ENCODE measurements at places on chromosomes 6 and 20.

DNA sequence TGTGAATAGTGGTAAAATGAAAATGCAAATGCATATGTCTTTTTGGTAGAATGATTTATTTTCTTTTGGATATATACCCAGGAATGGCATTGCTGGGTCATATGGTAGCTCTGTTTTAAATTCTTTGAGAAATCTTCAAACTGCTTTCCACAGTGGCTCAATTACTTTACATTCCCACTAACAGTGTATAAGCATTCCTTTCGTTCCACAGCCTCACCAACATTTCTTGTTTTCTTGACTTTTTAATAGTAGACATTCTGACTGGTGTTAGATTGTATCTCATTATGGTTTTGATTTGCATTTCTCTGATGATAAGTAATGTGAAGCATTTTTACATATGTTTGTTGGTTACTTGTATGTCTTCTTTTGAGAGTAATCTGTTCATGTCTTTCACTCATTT lies 144.0 kb downstream of the SIM1 start:
- no peak for DNase-seq

DNA sequence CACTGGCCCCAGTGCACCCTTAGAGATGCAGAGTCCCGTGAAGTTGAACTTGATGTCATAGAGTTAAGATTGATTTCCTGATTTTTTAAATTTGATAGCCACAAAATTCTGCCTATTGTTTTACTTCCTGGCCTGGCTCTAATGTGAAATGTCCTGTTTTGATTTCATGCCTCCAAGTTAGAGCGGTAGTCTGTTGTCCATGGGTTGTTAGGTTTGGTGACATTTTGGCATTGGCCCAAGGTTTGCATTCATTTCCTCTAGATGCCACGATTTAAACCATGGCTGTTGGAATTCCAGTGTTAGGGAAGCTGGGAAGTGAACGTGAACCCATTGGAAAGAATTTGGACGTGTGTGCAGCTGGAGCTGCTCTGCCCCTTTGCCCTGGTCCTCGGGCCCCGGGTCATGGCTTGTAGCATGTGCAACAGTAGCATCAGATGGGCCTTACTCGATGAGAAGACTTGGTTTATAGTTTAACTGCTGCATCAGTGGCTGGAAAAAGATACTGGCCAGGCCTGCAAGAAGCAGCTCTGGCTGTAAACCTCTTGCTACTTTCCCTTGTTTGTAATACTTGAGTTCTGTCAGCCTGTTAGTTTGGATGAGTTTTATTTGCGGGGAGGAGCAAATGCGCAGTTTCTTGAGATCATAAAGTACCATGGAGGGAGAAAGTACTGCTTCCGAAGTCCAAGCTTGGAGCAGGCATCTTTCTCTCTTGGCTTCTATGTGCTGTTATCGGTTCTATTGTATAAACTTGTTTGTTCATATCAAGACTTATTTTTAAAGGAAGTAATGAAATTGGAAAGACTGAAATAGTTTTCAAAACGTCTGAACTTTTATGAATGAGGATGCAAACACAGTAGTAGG lies 121.4 kb upstream of the CLDN20 start:
- DNase-seq, result no peak

DNA sequence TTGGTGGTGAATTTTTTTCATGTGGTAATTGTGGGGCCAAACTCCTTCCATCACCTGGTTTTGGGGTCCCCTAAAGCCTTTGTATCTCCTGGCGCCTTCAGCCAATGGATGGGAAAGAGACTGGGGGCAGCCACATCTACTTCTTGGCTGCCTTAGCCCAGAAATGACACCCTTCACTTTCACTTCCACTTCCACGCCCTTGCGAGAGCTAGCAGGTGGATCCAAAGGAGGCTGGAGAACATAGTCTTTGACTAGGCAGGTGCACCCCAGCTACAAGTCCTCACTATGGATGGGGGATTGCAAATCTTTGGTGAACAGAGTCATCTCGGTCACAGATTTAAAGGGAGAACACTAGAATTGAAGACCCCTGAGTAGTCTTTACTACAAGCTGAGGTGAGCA lies 70.8 kb downstream of the NDUFAF5 start:
- no peak for DNase-seq

- no peak for DNase-seq
Observed at GRCh38 chr6:100336876-100337275, 127.8 kb downstream of the SIM1 start.

- no peak for DNase-seq
Observed at GRCh38 chr6:40754461-40755045, 167.4 kb upstream of the LRFN2 start.

DNA sequence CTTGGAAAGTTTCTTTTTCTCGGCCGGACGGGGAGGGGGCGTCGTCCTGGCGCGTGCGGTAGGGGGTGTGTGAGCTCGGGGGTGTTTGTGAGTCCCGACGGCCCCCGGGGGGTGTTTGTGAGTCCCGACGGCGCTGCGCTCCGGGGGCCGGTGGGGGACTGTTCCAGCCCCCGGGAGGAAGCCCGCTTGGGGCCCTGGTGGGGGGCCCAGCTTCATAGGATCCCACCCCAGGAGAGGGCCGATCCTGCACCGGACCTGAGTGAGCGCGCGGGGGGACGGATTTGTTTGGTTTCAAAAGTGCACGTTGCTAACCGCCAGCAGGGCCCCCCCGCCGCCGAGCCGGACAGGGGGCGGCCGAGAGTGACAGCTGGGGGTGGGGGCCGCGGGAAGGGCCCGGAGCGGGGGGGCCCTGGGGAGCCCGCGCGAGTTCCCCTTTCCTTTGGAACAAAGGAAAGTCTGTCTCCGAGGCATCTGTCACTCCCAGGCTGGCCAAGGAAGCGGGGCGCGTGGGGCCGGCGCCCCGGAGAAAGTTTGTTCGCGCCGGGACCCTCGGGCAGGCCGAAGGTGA lies 485 bp downstream of the TGIF2 start:
- DNase-seq, result peak; percentile 22

DNA sequence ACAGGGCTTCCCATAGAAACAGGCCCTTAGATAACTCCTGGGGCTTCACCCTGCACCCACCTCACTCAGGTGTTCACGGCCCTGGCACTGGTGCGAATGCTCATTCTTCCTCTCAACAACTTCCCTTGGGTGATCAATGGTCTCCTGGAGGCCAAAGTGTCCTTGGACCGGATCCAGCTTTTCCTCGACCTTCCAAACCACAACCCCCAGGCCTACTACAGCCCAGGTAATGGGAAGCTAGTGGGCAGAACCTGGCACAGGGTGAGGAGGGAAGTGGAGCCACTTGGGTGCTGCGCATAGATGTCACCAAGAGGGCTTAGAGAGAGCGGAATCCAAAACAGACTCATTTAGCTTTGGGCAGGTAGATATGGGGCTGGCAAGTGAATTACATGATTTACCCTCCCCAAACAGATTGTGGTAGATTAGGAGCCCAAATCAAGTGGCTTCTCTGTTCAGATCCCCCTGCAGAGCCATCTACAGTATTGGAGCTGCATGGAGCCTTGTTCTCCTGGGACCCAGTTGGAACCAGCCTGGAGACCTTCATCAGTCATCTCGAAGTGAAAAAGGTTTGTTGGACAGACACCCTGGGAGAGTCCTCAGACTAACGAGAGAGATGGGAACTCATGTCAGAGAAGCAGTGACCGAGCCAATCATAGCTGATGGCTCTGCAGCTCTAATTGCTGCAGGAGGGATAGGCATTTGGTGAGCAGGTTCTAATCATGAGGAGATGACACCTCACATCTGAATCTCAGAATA lies 8.5 kb downstream of the ABCC10 start:
- DNase-seq, result no peak

DNA sequence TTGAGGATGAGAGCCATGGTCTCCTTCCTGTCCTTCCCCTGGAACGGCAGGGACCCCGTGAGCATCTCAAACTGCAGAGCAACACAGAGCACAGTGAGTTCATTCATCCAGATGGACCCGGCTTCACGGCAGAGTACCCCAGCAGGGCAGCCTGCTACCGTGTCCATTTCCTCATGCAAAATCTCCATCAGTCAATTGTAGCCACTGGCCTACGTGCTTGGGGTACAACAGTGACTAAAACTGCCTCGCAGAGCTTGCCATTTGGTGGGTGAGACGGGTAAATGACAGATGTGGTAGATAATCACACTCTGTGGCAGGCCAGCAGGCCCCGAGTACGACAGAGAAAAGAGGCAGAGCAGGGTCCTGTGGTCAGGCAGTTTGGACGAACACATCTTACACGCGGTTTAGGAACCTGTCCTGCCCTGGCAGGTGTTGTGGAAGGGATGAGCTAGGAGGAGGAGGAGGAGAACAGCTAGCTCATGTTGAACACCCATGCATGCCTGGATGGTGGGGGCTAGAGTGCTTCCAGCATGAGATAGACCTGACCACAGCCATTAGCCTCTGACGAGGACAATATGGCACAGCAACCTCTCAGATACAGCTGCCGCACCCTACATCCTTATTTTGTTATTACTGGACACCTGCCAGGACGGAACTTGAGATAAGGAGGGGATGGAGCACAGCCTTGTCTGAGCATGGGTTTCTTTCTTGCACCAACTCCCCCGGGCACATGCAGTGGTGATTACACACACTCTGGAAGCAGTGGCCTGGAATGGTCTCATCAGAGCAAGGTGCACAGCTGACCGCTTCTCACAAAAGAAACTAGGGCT lies 95.6 kb downstream of the RAMACL start:
- DNase-seq, result no peak

DNA sequence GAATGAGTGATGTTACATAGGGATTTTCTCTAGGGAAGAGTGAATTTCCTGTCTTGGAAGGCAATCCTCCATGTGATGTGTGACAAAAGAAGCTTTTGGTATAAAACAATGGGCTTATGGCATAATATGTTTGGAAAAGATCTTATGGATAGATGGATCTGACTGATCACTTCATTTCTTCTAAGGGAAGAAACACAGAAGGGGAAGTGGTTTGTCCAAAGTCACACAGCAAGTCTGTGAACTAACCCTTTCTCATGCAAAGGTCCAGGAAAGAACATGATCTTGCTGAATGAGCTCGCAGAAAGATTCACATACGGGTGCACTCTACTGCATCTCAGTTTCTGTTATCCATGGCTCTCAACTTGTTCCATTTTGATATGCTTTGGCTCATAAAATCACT lies 575.9 kb upstream of the JAG1 start:
- DNase-seq, result no peak

DNA sequence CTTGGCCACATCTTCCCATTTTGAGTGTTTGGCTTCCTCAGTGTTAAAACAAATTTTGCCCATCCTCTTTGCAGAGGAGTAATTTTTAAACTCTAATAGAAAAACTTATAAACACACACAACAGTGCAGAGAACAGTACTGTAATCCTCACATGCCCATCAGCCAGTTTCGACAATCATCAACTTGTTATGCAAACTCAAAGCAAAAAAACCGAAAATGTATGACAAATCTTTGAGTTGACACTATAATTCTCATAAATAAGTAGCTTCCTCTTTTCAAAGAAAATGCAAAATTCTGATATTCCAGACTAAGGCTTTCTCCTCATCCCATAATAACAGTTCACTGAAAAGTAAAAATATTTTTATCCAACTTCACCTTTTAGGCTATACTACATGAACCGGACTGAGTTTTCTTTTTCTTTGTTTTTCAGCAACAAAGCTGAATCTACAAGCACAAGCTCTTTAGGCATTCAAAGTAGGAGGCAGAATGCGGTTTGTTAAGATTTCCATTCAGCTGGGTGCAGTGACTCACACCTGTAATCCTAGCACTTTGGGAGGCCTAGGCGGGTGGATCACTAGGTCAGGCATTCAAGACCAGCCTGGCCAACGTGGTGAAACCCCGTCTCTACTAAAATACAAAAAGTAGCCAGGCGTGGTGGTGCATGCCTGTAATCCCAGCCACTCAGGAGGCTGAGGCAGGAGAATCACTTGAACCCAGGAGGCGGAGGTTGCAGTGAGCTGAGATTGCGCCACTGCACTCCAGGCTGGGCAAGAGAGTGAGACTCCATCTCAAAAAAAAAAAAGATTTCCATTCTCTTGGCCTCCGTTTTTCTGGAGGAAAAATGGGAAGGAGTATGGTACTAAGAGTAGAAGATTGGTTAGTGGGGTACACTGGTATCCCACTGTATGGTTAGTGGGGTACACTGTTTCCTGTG lies 74.8 kb downstream of the GCNT2 start:
- DNase-seq, result no peak

DNA sequence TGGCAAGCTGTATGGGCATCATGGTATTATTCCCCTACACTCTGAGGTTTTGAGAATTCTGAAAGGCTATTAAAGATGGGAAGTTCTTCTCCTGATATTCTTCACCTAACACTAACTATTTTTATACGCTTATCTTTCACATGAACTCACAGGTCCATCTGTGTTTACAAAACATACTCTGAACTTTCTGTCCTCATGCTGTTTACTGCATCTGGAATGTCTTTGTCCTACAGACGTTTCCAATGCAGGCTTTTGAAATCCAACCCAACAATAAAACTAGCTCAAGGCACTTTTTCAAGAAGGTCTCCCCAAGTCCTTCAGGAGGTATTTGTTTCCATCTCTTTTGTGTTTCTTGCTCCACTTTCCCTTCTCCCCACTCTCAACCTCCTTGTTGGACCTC lies 60.5 kb upstream of the MLIP start:
- DNase-seq, result no peak

DNA sequence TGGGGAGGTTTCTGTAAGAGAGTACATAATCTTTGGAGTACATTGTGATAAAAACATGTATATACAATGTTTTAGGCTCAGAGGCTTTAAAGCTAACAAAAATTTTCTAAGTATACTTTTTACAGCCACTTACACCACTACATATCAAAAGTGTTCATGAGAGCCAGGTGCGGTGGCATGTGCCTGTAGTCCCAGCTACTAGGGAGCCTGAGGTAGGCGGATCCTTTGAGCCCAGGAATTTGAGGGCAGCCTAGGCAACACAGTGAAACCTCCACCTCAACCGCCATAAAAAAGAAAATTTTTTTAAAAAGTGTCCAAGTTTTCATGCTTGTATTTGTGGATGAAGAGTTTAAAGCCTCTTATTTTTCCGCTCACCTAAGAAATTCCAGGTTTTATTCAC lies 22.5 kb downstream of the SNX3 start:
- no peak for DNase-seq

DNA sequence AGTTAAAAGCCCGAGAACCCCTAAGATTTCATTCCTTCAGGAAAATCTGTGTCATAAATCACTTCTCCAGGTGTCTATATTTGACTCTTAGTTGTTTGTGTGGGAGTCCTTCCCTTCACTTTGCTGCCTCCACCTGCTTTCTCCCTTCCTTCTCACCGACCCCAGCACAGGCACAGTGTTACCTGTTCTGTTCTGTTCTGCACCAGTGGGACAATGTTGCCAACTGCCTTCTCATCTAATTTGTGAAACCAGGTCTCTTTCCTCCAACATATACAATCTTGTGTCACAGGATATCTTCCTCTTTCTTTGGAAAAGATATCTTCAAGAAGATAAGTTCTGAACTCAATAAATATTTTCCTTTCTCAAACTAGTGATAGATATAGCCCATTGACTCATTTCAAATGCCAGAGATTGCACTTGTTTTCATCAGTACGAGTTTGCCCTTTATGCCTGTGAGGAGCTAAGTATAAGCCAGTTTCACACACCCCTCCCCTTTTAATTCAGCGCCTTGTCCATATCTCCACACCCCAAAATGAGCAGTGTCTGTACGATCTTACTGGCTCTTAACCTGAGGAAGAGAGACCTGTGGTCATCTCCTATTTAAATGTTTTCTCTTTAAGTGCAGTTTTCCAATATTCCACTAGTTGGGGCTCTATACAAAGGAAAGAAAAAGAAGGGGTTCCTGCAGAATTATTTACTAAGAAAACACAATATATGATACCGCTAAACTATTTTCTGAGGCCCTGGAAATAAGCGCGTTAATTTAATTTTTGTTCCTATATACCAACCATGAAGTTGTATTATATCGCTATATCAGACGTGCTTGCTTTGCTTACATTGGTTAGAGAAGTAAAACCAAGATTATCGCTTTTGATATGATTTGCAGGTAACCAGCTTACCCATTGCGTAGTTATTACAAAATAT lies 81.6 kb upstream of the PREP start:
- peak; percentile 58 for DNase-seq

Data from bone marrow (tissue), 2 donors.